ENCODE measurements at places on chromosomes 16 and 17. TPM values are rescaled to one million over a fixed set of nuclear protein-coding genes. Genes with fewer than 3 reads are reported as not detected.
A peak's percentile ranks its signal among the peaks of the same experiment; 100 is the strongest.

Gene NOS2
- 0.67 TPM for total RNA-seq

DNA sequence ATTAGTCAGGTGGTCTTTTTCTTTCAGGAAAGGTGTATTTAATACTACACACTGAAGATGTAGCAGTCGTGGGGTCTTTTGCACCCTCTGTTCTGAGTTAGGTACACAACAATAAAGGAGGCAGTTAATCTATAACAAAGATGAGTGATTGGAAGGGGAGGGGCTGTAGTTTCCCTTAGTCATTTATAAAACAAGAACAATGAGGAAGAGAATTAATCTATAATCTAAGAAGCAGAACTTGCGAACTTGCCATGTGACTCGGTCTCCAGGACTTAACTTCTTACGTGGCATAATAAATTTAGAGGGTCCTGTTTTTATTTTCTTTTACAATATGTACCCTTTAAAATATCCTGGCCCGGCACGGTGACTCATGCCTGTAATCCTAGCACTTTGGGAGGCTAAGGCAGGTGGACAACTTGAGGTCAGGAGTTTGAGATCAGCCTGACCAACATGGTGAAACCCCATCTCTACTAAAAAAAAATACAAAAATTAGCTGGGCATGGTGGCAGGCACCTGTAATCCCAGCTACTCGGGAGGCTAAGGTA lies 8.6 kb upstream of the APPBP2 start:
- H3K36me3 ChIP-seq: no peaks in the 10 kb centered on the region
- no peaks in the 10 kb centered on the region for H3K4me1 ChIP-seq
- H3K4me3 ChIP-seq: no peak overlapping the region
- DNase-seq: no peak
- no peaks in the 10 kb centered on the region for H3K27me3 ChIP-seq

Gene SLC47A2
- not detected for total RNA-seq

GRCh38 chr17:80995131-80995530 lies 3.5 kb downstream of the CHMP6 start:
- H3K4me3 ChIP-seq: no peak overlapping the region
- DNase-seq: no peak
- no peak overlapping the region for H3K27ac ChIP-seq
- H3K36me3 ChIP-seq: peaks cover 23% of the 10 kb centered on the region
- no peaks in the 10 kb centered on the region for H3K27me3 ChIP-seq

GRCh38 chr16:13660807-13661206 lies 259.1 kb upstream of the ERCC4 start:
- no peaks in the 10 kb centered on the region for H3K4me1 ChIP-seq
- H3K4me3 ChIP-seq: no peak overlapping the region
- no peak for DNase-seq
- no peaks in the 10 kb centered on the region for H3K36me3 ChIP-seq

GRCh38 chr16:81443688-81444447 lies 740 bp upstream of the CMIP start:
- no peak for DNase-seq
- H3K27me3 ChIP-seq: peaks cover 25% of the 10 kb centered on the region
- peak overlapping the region; percentile 53 for H3K4me3 ChIP-seq

DNA sequence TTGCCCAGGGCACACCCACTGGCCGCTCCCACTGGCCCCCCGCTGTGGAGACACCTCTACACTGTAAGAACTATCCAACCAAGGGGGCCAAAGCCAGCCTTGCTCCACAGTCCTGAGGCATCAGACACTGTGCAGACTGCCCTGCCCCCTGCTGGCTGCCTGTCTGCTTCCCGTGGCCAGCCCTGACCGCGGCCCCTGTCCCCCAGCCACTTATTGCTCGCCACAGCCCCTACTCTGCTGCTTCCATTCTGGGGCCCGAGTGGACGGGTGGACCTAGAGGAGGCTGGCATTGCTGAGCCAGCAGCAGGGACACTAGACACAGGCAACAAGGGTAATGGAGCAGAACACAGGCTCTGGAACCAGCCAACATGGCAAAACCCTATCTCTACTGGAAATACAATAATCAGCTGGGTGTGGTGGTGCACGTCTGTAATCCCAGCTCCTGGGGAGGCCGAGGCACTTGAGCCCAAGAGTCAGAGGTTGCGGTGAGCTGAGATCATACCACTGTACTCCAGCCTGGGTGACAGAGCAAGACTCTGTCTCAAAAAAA lies 19.7 kb upstream of the LRRC37A3 start:
- H3K27ac ChIP-seq: no peak overlapping the region
- H3K4me1 ChIP-seq: no peaks in the 10 kb centered on the region
- H3K36me3 ChIP-seq: no peaks in the 10 kb centered on the region
- H3K4me3 ChIP-seq: no peak overlapping the region
- no peaks in the 10 kb centered on the region for H3K27me3 ChIP-seq
- no peak for DNase-seq

GRCh38 chr16:54655121-54655590 lies 275.5 kb upstream of the IRX5 start:
- no peak overlapping the region for H3K27ac ChIP-seq
- DNase-seq: peak; percentile 28
- peaks cover 20% of the 10 kb centered on the region for H3K4me1 ChIP-seq
- H3K27me3 ChIP-seq: peaks cover 4% of the 10 kb centered on the region
- H3K4me3 ChIP-seq: no peak overlapping the region
- no peaks in the 10 kb centered on the region for H3K36me3 ChIP-seq

Gene SPATA32
- 0.22 TPM for total RNA-seq

DNA sequence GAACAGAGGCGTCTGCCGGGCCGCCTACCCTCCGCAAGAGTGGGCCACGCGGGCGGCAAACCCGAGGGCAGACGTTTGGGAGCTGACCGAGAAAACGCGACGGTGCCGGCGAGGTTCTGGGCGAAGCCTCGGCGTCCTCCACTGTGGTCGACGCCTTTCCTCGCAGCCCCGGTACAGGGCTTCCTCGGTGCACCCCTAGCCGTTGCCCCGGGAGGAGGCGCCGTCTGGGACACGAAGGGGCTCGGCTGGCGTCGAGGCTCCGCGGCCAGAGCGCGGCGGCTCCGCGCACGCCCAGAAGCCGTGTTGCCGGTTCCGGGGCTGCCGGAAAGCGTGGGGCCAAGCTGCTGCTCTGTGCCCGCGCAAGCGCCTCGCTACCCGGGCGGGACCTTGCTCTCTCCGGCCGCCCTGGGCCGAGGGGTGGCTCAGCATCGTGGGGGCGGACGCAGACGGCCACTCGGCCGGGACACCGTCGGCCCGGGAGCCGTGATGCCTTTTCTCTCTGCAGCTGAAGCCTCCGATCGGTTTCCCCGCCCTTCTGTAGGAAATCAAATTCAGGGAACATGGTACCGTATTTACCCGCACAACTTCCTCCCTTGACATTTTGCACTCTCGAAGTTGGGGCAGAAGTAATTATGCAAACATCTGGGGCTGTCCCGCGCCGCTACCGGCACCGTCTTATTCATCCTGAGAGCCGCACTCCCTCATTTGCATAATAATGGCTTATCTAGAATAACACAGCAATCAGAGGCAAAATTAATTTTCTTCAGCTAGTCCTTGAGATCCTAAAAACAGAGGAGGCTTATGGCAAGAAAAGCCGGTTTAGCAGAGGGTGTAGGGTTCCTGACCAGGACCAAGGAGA lies 7.3 kb upstream of the CBX8 start:
- H3K27ac ChIP-seq: peak overlapping the region; percentile 43
- no peaks in the 10 kb centered on the region for H3K36me3 ChIP-seq
- H3K4me3 ChIP-seq: peak overlapping the region; percentile 35
- H3K27me3 ChIP-seq: no peaks in the 10 kb centered on the region
- peaks cover 50% of the 10 kb centered on the region for H3K4me1 ChIP-seq

- DNase-seq: no peak
- peaks cover 33% of the 10 kb centered on the region for H3K4me1 ChIP-seq
- H3K27me3 ChIP-seq: no peaks in the 10 kb centered on the region
- H3K36me3 ChIP-seq: no peaks in the 10 kb centered on the region
Observed at GRCh38 chr17:17684906-17685774, 3.9 kb downstream of the RAI1 start.

Gene STX1B
- 1.1 TPM for total RNA-seq

Gene HOXB7
- total RNA-seq: 37.9 TPM

- no peak overlapping the region for H3K4me3 ChIP-seq
- H3K4me1 ChIP-seq: peaks cover 25% of the 10 kb centered on the region
- H3K27ac ChIP-seq: no peak overlapping the region
- no peak for DNase-seq
- H3K27me3 ChIP-seq: no peaks in the 10 kb centered on the region
Observed at GRCh38 chr16:14447783-14448182, 182.3 kb downstream of the PARN start.

Gene ZC3H7A
- 67.2 TPM for total RNA-seq

Gene MARCHF10
- not detected for total RNA-seq

DNA sequence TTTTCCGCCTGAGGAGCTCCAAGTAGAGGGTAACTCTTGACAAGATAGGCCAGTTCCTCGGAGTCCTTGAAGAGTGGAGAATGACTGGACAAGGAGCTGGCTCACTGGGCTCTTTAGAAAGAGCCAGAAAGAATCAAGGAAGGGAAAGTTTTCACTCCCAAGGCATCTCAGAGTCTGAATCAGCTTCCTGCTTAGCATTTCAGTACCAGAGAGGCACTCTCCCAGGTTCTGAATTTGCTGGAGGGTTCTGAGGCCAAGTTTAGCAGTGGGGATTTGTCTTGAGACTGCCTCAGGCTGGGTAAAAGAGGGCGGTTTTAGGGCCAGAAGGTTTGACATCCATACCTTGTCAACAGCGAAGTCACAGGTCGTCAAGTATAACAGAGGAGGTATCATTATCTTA lies 25.5 kb downstream of the GP2 start:
- DNase-seq: no peak
- no peaks in the 10 kb centered on the region for H3K36me3 ChIP-seq
- H3K27ac ChIP-seq: no peak overlapping the region
- H3K4me3 ChIP-seq: no peak overlapping the region
- no peaks in the 10 kb centered on the region for H3K4me1 ChIP-seq

Gene CTRL
- total RNA-seq: 2.9 TPM

- peaks cover 30% of the 10 kb centered on the region for H3K4me1 ChIP-seq
- no peaks in the 10 kb centered on the region for H3K36me3 ChIP-seq
- peak; percentile 65 for DNase-seq
- no peak overlapping the region for H3K27ac ChIP-seq
- H3K4me3 ChIP-seq: no peak overlapping the region
Observed at GRCh38 chr16:85316321-85316919, 204.1 kb upstream of the CIBAR2 start.

Gene KRT25
- 0.28 TPM for total RNA-seq

DNA sequence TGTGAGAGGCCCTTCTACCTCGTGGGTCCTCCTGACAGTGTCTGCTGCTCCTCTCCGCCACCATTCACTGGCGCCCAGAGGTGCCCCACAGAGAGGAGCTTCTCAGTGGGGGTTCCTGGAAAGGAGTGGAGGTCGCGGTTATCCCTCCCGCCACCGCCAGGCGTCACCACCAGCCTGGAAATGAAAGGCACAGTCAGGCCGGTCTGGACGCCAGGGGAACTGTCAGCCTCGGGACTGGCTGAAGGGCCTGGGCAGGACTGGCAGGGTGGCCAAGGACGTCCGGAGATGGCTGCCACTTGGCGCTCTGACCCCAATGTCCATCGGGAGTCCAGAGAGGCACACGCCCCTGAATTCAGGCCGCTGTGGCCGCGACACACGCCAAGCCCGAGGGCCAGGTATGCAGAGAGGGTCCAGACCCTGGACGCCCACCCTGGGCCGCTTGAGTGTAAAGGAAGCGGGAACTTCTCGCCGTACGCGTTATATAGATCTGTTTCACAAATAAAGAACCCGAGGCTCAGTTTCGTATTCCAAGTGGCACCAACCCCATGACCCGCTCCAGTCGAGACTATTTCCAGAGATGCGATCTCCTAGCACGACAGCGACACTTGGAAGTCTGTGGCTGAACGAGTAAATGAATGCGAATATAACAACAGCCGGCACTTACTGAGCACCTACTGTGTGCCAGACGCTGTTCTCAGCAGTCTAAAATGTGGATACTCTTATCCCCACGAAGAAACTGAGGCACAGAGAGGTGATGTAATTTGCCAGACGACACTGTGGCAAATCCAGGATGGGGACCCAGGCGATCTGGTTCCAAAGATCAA lies 7.6 kb upstream of the NXPH3 start:
- H3K4me1 ChIP-seq: peaks cover 3% of the 10 kb centered on the region
- peak; percentile 82 for DNase-seq
- no peaks in the 10 kb centered on the region for H3K27me3 ChIP-seq
- H3K36me3 ChIP-seq: no peaks in the 10 kb centered on the region
- peak overlapping the region; percentile 51 for H3K4me3 ChIP-seq
- no peak overlapping the region for H3K27ac ChIP-seq

- no peak overlapping the region for H3K27ac ChIP-seq
- no peaks in the 10 kb centered on the region for H3K36me3 ChIP-seq
- H3K27me3 ChIP-seq: peaks cover 22% of the 10 kb centered on the region
- no peak overlapping the region for H3K4me3 ChIP-seq
- H3K4me1 ChIP-seq: no peaks in the 10 kb centered on the region
Observed at GRCh38 chr16:5415123-5415522, 317.5 kb upstream of the EEF2KMT start.

Gene ITGAX
- 0.46 TPM for total RNA-seq

Gene KRT24
- total RNA-seq: not detected
